NCI-H1092 treated with DMSO at 0.1 percent for 48 hours (cell line): ENCODE measurements at places on chromosomes 5 and 9.

DNA sequence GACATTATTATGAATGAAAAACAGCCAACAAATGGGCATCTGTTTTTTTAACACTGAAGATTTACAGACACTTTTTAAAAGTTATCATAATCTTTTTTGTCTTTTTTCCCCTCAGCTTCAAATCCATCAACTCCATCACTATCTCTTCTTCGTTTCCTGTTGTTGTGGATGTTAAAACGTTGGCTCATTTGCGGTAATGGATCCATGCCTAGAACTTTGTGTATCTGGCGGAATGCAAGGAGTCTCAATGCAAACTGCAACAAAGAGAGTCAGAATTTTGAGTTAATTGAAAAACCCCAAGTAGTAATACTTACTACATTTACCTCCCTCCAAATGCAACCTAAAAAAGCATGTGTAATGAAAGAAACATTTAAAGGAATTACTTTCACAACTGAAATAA is 42.9 kb upstream of the MTMR12 start:
- DNase-seq, result no peak

DNA sequence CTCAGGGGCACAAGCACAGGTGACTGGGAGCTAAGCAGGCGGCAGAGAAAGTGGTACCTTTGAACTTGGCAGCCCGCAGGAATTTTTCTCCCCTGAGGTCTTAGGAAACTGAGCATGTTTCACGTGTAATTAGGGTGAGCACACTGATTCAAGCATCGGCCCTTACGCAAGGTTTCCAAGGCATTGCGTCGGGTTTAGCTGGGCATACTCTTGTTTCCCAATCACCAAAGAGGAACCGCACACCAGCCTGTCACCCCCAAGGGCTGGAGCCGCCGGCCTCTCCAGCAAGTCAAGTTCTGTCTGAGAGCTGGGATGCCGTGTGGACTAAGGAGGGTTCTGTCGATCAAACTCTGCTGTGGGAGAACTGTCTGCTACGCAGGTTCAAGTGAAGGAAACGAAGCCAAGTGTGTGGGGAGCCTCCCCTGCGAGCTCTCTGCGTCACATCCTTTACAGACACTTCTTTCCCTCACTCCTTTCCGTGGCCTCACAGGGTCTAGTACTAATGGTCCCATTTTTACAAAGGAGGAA is 53.0 kb downstream of the ERGIC1 start:
- DNase-seq, result no peak

GRCh38 chr5:135222171-135222681 is 176.8 kb downstream of the MACROH2A1 start:
- DNase-seq, result no peak

GRCh38 chr5:1772634-1773033 is 27.0 kb downstream of the MRPL36 start:
- DNase-seq, result no peak

DNA sequence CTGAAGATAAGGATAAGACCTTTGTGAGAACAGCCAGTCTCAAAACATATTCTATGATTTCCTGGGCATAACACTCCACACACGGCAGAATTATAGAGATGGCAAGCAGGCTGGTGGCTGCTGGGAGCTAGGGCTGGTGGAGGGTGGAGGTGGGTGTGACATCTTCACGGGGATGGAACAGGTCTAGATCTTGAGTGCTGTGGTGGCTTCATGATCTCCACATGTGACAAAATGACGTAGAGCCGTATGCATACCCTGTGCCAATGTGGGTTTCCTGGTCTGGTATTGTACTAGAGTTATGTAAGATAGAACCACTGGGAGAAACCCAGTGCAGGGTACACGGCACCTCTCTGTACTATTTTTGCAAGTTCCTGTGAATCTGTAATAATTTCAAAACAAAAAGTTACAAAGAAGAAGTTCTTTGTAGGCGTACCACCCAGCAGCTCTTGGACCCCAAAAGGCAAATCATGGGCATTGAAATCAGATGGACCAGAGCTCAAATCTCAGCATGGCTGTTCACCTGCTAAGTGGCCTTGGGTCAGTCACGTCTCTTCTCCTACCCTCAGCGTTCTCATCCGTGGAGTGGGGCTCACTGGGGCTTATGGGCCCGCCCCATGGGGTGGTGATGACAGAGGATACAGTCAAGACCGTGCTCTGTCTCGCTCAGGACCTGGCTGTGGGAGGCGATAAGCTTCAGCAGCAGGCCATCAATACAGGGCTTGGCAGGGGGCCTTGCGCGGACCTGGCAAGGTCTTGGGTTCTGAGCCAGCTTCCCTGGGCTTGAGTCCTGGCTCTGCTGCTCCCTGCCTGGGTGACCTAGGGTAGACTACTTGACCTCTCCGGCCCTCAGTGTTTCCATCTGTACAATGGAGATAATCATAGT is 74.7 kb upstream of the UNC5A start:
- DNase-seq, result no peak

DNA sequence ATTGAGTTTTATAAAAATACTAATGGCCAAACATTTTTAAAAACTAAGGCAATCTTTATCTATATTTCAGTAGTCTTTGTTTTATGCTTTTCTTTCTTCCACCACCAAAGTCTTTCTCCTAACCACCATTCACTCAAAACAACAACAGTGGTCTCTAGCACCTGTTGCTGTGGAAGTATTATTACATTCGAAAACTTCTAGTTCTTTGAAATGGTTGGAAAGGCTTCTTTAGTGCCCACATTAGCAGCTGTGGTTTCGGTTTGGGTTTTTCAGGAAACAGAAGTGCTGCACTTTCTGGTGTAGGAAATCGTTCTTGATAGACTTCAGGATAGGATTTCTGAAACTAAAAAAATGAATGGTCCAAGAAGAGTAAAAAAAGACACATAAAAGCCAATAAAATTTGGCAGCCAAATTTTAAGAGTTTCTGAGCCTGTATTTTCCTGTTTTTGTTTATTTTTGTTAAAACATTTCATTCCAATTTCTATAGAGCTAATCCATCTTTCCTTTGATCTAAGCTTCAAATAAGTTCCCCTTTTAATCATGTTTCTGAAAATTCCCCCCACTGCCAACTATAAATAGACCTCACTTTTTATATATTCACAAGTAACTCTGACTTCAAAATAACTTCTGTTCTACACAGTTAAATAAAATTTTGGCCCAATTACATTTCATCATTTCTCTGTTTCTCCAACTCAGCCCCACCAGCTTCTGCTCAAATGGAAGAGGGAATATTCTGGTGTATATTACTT is 102.2 kb downstream of the DEPDC1B start:
- no peak for DNase-seq

DNA sequence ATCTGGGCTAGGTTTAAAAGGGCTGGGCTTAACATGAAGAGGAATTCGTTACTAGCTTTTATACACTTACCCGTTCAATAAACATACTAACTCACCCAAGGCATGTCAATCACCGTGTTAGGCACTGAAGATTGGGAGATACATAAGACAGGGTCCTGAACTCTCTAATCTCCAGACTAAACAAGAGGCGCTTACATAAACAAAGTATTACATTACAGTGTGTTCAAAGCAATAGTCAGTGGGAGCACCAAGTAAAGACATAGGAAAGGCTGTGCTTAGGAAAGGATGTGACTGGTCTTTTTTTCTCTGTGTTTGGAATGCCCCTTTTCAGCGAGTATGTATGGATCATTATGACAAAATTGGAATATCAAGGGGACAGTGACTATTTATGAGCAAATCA is 203.6 kb upstream of the ADRA1B start:
- no peak for DNase-seq

GRCh38 chr9:137811283-137811870 is 66.2 kb upstream of the CACNA1B start:
- DNase-seq, result no peak

DNA sequence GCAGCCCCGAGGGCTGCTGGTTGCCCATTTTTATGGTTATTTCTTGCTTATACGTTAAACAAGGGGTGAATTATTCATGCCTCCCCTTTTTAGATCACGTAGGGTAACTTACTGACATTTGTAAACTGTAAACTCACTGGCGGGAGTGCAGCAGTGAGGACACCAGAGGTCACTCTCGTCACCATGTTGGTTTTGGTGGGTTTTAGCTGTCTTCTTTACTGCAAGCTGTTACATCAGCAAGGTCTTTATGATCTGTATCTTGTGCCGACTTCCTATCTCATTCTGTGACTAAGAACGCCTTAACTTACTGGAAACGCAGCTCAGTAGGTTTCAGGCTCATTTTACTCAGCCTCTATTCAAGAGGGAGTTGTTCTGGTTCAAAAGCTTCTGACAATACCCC is 155.0 kb upstream of the PRDM9 start:
- DNase-seq, result peak; percentile 70

- no peak for DNase-seq
These were observed 597.9 kb downstream of the DMRTA1 start for GRCh38 chr9:23044549-23044948.

DNA sequence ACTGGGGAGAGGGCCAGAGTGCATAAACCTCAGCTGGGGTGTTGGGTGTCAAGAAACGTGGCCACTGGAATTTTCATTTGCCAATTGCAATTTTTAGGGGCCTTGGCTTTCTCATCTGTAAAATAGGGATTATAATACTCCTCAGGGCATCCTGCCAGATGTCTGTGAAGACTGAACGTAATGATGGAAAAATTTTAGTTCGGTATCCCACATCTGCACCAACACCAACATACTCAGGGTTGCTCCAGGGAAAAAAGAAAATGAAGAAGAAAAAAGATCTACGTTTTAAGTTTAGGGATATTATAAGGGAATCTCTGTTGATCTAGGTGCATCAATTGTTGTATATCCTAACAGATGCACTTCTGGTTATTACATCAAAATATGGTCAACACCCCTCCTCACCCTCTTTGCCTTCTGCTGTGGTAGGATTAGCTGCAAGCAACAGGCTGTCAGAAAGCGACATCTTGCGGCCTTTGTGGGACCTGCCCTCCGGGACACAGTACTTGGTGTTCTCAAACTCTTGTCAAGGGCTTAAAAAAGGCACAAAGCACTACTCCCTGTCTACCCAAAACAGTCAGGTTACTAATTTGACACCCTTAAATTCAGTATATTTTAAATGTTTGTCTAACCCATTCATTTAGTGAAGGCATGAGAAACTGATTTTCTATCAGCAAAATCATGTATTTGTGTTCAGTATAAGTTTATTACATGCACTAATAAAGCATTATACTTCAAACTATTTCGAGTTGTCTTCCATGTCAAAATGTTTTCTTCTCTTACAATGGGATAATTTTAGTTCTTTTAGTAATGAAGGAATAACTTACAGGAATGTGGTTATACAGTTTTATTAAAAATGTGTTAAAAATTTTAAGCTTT is 8.3 kb upstream of the TBC1D2 start:
- DNase-seq, result peak; percentile 63

DNA sequence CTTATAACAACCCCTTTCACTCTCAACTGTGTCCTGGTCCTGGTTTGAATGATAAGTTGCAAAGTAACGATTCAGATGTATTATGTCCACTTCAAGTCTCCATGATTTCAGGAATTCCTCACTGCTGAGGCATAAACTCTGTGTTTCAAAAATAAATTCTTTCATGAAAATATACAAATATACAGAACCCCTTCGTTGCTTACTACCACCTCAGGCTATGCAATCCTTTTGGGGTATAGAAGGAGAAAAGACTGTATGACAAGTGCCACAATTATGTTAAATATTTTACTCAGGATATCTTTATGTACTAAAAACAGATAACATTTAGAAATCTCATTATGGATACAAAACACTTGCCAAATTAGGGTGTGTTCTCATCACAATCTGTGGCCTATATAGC is 190.7 kb downstream of the KCTD16 start:
- no peak for DNase-seq

DNA sequence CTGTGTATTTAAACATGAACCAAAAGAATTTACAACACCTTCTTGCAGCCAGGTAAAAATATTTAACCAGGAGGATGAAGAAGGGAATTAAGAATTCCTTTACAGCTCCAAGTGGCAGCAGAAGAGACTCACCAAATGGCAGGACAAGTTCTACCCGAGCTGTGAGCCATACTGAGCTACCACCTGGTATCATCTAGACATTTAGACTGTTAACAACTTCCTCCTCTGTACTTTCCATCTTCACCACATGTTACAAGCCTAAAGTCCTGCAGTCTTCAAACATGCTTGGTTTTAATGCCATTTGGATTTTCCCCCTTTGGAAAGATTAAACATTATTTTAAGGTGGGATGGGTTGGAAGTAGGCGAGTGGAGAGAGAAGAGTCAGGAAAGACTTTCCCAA is 190.2 kb downstream of the TRPM6 start:
- no peak for DNase-seq

- DNase-seq, result no peak
These were observed 32.8 kb downstream of the GALNT10 start for GRCh38 chr5:154223320-154223719.

DNA sequence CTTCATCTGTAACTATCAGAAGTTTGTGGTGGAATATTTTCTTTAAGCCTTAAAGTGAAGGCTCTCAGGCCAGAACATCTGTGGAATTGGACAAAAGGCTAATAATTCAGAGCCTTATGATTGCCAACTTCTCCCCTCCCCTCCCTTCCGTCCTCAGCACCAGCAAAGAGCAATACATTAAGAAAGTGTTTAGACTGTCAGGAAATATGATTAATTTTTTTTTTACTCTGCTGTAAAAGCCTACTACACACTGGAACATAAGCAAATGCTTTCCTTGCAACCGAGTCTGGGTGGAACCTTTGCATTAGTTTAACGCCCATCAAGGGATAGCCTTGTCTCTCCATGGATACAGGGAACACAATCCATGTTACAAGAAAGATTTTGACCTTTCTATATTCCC is 110.3 kb upstream of the TARS1 start:
- DNase-seq, result no peak

DNA sequence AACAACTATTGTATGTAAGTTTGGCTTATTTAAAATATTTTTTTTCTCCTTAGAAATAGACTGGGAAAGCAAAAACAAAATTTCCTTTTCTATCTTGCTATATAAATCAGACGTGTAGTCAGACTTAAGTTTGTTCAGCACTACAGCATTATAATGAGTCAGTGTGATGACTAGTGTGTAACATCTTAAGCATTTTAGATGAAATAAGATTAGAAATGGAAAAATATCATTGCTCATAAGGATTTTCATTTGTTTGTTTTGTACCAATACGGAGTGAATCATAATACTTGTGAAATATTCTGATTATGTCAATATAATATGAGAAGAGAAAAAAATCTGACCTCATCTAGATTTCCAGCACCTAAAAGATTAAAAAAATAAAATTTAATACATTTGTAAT is 64.7 kb upstream of the RICTOR start:
- DNase-seq, result no peak

DNA sequence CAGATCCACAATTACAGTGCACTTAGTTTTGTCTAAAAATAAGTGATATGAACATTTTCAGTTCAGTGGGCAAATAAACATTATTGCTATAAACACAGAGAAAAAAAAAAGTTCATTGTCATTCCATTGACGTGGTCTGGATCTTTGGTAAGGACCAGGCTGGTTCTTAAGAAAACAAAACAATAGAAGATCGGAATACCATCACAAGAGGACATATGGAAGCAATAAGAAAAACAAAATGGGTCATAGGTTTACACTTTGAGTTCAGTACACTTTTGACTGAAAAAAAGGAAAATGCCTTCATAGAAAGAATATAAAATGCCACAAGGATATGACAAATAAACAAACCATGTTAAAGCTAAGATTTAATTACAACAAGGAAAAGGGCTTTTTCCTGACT is 289.5 kb upstream of the TYRP1 start:
- no peak for DNase-seq

GRCh38 chr9:132728497-132728896 is 58.2 kb downstream of the GTF3C4 start:
- DNase-seq, result no peak
